Heart right ventricle (tissue), 16 donors: ENCODE measurements at places on chromosomes 11 and 22. TPM values are rescaled to one million over a fixed set of nuclear protein-coding genes. Genes with fewer than 3 reads are reported as not detected.

Gene HBD
- polyA plus RNA-seq: not detected

Gene SMC1B
- not detected for polyA plus RNA-seq

Gene HSCB
- polyA plus RNA-seq: 15.0 TPM

Gene P2RY6
- polyA plus RNA-seq: 1.2 TPM

Gene STX3
- polyA plus RNA-seq: 11.9 TPM

Gene SLC22A9
- polyA plus RNA-seq: not detected

Gene MS4A15
- polyA plus RNA-seq: not detected

Gene KREMEN1
- polyA plus RNA-seq: 14.9 TPM

Gene NPAS4
- not detected for polyA plus RNA-seq

Gene TEAD1
- 19.1 TPM for polyA plus RNA-seq
